Stimulated activated CD8-positive, alpha-beta memory T cell treated with anti-CD3 and anti-CD28 coated beads, Interleukin-12 subunit alpha, Interleukin-12 subunit beta, amount 100 ng/mL, for 1 hour (primary cell): ENCODE measurements at places on chromosomes 6 and 20.

- DNase-seq, result no peak
Observed at GRCh38 chr6:33587529-33587928, 7.5 kb upstream of the BAK1 start.

- DNase-seq, result no peak
Observed at GRCh38 chr6:35028781-35029769, 112.1 kb downstream of the TCP11 start.

- no peak for DNase-seq
Observed at GRCh38 chr6:111573131-111573883, 32.4 kb downstream of the TRAF3IP2 start.

DNA sequence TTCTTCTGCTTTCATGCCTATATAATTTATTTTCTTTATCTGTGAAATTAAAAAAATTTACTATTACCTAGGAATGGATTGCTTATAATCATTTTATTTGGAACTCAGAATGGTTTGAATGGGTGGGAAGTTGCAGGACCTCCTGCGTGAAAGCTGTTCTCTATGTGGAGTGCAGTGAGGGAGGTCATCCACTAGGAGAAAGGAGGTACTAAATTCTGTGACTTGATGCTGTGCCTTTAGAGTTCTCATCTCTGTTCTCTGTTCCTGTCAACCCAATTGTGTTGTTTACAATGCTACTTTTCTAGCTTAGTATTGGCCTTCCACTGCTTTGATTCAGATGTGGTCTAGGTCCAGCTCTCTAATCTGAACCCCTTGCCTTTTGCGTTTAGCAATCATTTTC lies 65.0 kb upstream of the HIVEP1 start:
- DNase-seq, result no peak

DNA sequence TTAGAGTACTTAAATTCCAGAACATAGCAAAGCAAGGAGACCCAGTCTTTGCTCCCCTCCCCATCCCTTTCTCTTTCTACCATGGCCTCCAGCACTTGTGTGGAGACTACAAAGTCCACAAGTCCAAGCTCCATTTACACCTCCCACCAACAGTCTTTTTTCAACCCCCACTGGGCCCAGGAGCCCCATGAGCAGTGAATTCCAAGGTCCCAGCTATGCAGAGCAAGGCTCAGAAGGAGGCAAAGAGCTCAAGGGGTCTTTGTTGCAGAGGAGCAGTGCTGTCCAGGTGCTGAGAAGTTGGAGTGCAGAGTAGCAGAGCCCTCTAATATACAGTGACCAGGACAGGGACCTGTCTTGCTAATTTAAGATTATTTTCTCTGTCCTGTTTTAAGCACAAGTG lies 9.0 kb downstream of the PAK5 start:
- no peak for DNase-seq

- no peak for DNase-seq
Observed at GRCh38 chr6:14871221-14871620, 374.6 kb upstream of the JARID2 start.

GRCh38 chr6:74447013-74447412 lies 751.0 kb downstream of the CD109 start:
- no peak for DNase-seq

DNA sequence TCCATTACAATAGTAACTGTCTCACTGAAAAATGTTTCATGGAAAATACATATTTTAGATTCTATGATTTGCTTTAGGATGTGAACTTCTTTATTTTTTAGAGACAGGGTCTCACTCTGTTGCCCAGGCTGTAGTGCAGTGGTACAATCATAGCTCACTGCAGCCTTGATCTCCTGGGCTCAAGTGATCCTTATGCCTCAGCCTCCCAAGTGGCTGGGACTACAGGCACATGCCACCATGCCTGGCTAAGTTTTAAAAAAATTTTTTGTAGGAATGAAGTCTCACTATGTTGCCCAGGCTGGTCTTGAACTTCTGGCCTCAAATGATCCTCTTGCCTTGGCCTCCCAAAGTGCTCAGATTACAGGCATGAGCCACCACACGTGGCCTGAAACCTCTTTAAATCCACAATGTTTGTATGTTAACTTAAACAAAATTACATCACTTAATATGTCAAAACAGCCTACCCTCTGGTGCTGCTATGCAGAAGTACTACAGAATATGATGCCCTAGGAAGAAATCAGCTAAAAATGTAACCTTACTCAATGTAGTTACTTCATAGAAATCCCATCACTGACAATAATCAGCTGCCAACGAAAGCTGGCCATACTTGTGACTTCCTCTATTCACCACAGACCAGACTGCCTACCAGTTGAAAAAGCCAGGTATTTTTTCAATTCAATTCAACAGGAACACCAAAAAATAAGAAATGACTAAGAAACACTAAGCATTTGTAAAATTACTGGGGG lies 17.6 kb downstream of the EEF1A1 start:
- no peak for DNase-seq

GRCh38 chr6:143754204-143754603 lies 76.4 kb downstream of the PHACTR2 start:
- no peak for DNase-seq

DNA sequence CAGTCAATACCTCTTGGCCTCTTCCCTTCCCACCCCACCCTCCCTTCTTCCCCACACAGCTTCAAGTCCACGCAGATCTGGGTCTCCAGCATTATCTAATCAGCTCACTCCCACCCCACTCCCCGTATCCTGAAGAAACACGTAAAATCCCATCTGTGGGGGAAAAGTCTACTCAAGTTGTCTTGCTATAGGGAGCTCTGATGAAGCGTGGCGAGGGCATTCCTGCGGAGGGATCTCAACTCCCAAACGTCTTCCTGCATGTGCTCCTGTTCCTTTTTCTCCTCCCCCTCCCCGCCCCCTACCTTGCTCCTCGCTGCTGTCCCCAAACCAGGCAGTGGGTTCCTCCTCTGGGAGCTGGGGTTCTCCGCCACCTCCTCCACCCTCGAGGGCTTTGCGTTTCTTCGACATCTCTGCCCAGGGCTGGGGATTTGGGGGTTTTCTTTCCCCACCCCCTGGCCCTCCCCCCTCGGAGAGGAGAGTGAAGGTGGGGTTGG lies 181.8 kb downstream of the TBXT start:
- no peak for DNase-seq

DNA sequence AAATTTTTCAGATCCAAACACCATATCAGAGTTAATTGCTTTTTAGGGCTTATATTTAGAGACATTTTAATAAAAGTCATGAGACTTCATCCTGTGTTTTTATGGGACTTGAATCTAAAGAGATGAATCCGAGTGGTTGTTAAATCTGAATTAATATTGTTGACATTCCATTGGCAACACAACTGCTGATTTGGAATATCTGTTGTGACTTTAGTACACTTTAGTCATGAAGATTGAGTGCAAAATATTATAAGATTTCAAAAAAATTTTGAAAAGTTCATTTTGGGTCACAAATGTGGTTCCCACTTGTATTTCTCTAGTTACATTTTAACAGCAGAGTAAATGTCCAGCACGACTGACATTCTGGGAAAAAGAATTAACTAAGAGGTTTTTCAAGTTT lies 442.7 kb upstream of the HSF2 start:
- no peak for DNase-seq

- DNase-seq, result no peak
Observed at GRCh38 chr6:116697480-116697879, 16.5 kb downstream of the KPNA5 start.

DNA sequence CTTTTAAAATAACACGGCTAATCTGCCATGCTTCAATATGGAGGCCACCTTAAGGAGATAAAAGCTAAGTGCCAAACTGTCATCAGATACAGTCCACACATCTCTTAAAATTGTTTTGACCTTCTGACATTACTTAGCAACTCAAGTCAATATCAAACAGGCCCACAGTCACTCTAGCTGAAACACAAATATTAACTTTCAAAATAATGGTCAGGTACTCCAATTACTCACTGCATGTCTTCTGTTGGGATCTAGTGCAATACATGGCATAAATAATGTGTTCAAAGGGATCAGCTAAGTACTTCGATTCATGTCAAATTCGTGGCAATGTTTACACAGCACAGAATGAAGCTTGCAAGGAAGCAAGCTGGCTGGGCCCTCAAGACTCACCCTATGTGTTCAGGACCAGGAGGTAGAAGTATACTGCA lies 133.9 kb upstream of the BEND6 start:
- no peak for DNase-seq

GRCh38 chr20:48772183-48772976 lies 55.4 kb downstream of the PREX1 start:
- no peak for DNase-seq

DNA sequence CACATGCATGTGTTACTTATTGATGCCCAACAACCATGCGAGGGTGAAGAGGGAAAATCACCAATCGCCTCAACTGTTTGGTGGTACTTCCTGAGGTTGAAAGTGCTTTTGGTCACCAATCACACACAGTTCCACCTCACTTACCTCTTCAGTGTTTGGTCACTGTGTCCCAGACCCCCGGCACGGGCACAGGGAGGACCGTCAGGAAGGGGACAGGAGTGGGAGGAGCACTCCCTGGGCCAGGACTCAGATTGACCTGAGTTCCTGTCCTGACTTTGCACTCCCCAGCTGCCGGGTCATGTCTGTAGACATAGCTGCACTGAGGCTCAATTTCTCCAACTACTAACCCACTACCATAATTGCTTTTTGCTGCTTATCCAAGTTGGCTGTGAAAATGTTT lies 74.2 kb upstream of the PBOV1 start:
- no peak for DNase-seq

DNA sequence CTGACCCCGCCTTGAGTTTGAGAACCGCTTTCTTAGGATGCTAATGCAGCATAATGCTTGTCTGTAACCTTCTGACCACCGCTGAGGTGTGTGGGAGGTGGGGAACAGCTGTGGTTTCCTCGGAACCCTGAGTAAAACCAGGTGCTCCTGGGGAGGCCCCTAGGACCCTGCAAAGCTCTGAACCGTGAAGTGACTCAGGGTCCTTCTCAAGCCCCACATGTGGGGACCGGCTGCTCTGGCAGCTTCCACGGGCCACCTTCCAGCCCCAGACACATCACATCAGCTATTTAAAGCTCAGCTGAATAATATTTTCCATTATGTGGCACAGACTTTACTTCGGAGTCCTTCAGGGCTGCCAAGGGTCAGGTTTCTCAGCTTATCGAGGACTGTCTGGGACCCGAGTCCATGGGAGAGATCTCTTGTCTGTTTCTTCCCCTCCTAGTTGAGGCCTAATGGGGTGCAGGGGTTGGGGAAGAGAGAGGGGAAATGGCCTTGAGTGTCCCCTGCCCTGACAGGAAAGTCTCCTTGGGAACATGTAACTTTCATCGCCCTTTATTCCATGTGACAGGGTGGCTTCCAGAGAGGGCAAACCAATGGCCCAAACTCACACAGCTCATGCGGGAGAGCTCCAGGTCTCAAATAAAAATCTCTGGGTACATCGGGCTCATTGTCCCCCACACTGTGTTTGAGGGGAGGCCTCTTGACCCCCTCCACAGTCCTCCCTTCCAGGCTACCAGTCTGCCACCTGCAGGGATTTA lies 186.1 kb upstream of the SLC24A3 start:
- no peak for DNase-seq

DNA sequence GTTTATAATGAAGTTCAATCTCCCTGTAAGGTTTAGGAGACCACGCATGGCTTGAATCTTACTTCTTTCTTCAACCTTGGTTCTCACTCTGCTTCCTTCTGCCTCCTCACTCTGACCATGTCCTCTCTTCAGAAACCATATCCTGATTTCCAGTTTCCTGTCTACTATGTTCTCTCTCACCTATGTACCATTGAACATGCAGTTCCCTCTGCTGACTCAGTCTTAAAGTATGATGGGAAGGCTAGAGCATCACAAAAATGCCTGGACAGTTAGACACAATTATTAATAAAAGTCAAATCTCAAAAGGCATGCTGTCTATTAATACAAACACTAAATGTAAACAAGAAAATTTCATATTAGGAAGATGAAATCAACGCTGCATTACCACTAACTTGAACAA lies 151.6 kb downstream of the PRKN start:
- no peak for DNase-seq

- DNase-seq, result no peak
Observed at GRCh38 chr6:72620871-72621290, 983 bp upstream of the KCNQ5 start.

- DNase-seq, result no peak
Observed at GRCh38 chr6:119834418-119834817, 484.9 kb upstream of the MAN1A1 start.

- DNase-seq, result no peak
Observed at GRCh38 chr6:42135161-42135560, 7.3 kb downstream of the C6orf132 start.

GRCh38 chr6:156795825-156796224 lies 18.6 kb downstream of the ARID1B start:
- no peak for DNase-seq

GRCh38 chr6:128161839-128162238 lies 261.0 kb upstream of the THEMIS start:
- DNase-seq, result no peak

DNA sequence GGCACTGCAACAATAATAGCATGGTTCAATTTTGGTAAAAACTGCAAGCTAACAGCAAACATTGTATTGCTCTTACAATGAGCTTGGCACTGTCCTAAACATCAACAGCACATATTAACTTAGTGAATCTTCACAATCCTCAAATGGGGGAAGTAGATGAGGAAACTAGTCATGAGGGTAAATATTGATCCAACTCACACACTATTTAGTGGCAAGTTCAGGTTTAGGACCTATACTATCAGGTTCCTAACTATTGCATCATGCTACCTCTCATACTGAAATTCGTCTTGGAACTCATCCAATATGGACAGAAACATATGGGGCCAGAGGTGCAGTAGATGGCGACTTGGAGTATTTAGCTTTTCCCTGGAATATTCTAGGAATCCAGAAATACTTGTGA lies 34.2 kb downstream of the FKBP1C start:
- DNase-seq, result no peak

- no peak for DNase-seq
Observed at GRCh38 chr6:42276034-42276890, 58.6 kb upstream of the MRPS10 start.

GRCh38 chr20:8260837-8261251 lies 128.8 kb downstream of the PLCB1 start:
- DNase-seq, result no peak

DNA sequence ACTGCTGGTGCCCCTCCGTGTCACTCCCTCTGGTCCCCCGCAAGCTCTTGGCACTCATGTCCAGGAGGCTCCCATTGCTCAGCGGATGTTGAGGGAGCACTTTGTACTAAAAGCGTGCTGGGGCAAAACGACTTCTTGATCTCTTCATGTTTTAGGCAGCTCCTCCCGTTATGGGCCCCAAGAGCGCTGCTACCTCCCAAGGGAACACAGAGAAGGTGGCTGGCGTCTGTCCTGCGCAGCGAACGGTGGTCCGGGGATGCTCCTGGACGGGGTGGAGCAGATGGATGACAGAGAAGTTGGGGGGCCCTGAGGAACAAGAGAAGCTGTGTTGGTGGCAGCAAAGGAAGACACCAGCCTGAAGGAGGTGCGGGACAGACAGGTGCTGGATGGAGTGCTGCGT lies 99.8 kb downstream of the TMEM242 start:
- no peak for DNase-seq

GRCh38 chr20:53753880-53754459 lies 160.3 kb upstream of the ZNF217 start:
- DNase-seq, result no peak

DNA sequence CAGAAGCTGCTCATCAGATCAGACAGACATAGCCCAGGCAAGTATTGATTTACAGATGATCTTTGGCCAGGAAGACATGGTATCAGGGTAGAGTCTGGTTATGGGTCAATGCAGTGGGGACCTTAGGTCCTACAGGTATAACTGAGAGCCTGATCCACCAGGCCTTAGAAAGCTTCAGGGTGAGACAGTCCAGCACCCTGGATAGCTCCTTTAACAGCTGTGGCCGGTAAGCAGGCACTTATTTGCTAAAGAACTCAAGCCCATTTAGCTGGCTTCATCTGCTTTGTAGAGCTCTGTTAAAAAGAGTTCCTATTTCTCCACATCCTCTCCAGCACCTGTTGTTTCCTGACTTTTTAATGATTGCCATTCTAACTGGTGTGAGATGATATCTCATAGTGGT lies 39.6 kb downstream of the ESR1 start:
- no peak for DNase-seq
